ENCODE measurements at places on chromosomes 3 and 15.

GRCh38 chr3:136366289-136366688 is 116.1 kb downstream of the PCCB start:
- no peak for DNase-seq

- no peak for DNase-seq
Observed at GRCh38 chr3:97232393-97233034, 418.1 kb downstream of the EPHA6 start.

DNA sequence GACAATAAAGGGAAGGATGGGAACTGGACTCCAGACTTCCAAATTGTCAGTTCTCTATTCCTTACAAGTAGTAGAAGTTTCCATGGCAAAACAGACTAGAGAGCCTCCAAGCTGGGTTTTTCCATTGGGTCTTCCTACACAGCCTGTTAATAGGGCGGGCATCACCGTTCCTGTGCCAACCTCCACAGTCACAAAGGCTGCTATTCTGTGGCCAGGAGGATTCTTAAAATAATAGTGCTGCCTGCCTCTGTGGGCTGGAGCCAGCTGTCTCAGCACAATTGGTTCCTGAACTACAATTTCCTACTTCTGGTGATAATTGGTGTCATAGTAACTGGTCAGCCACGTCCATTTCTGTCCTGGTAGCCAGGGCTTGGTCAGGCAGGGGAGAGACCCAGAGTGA is 38.6 kb downstream of the LYZL4 start:
- DNase-seq, result no peak

DNA sequence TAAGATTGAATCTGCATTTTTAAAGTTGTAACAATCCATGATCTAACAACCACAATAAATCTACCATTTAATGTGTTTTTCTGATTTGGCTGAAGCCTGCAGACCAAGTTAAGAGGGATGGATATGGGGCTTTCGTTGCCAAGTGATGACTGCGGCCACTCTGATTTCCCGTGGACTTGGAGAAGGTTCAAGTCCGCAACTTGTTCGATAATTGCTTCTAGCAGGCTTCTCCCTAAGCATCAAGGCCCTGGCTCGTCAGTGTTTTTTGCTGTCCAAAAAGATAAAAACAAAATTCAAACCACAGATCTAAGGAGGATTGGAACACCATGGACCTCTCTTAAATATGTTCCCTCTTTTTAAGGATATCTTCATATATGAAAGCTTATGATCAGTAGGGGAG is 256.6 kb downstream of the CNTN3 start:
- no peak for DNase-seq

- no peak for DNase-seq
Observed at GRCh38 chr3:145889730-145890129, 271.3 kb downstream of the PLOD2 start.
